Activated CD4-positive, CD25-positive, alpha-beta regulatory T cell treated with anti-CD3 and anti-CD28 coated beads, Interleukin-2, amount 50 U/mL, for 24 hours (primary cell): ENCODE measurements at places on chromosomes 4 and X.

DNA sequence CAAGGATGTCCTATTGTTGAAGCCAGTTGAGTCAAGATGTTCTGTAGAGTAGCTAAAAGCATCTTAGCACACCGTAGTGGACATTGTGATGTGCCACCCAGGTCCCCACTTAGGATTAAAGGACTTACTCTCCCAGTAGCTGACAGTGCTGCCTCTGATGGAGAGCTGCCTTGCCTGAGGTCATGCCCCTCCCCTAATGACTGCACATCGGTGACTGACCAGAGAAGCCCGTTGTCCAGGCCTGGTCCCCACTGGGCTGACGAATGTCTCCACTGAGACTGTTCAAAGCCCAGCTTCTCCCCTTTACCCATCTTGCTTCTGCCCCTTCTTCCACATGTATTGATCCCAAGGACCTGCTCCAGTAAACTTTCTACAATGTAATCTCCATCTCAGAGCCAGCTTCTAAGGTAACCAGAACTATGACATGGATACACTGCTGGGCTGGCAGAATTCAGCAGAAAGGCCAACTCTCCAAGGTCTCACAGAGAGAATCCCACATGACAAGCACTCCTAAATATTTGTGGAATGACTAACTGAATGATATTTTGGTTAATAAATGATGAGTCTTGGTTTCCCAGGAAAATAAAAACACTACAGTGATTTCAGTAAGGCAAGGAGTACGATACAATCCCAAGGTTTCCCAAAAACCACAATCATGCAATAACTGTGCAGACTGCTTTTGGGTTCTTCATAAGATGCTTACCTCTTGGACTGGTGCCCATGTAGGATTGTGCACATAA, 82.4 kb upstream of the TMEM150C start:
- no peak for ATAC-seq

DNA sequence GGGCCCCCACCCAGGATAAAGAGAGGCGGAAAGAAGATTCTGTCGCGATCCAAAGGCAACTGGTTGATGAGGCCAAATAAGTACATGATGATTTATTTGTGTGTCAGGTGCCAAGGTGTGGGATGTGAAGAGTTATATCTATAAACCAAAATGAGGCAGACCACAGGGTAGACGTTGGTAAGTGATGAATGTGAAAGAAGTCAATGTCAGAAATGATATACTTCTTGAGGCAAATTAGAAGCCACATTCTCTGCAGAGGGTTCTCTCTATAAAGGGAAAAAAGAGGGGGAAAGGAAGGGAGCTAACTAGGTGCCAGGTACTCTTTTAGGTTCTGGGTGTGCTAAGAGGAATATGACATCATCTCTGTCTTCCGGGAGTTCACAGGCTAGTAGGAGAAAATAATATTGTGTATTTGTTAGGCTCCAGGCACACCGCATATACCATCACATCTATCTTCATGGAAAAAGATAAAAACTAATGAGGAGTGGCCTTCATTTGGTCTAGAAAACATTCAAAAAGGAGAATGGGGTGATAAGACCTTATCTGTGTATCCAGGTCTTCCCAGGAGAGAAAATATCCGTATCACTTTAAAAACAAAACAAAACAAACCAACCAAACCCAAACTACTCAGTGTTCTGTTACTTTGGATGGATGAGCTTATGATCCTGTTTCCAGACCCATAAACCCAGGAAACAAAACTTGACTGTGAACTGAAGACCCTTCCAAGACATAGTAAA, 4.8 kb upstream of the SH2D1A start:
- no peak for ATAC-seq

DNA sequence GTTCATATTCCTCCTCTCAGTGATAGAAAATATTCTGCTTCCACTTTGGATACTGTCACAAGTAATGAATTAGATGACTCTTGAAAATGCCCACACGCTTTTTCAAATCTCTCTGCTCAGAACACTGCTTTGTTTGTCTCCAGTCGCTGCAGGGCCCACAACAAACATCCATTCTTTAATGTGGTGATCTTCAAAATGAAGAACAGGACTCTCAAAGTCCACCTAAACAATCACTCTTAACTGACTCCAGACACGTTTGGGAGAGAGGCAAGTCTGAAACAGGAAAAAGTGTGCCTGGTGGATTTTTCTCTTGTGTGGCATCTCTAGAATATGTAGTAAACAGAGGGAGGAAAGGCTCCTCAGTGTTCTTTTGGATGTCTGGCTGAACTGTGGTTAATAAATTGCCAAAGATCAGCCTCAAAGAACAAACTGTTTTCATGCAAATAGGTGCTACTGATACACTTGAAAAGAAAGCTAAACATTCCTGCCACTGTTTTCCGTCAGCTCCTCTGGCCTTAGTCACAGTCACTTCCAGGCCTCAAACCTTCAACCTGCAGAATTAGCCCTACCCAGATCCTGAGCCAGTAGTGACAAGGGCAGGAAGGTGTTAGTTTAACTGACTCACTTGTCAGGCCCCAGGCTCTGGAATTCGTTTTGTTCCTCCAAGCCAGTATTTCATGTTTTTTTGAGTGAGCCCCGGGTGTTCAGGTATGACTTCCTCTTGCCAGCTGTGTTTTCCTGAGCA, 259.6 kb upstream of the GPC4 start:
- no peak for ATAC-seq

GRCh38 chrX:12378706-12379105, 240.4 kb downstream of the FRMPD4 start:
- no peak for ATAC-seq

DNA sequence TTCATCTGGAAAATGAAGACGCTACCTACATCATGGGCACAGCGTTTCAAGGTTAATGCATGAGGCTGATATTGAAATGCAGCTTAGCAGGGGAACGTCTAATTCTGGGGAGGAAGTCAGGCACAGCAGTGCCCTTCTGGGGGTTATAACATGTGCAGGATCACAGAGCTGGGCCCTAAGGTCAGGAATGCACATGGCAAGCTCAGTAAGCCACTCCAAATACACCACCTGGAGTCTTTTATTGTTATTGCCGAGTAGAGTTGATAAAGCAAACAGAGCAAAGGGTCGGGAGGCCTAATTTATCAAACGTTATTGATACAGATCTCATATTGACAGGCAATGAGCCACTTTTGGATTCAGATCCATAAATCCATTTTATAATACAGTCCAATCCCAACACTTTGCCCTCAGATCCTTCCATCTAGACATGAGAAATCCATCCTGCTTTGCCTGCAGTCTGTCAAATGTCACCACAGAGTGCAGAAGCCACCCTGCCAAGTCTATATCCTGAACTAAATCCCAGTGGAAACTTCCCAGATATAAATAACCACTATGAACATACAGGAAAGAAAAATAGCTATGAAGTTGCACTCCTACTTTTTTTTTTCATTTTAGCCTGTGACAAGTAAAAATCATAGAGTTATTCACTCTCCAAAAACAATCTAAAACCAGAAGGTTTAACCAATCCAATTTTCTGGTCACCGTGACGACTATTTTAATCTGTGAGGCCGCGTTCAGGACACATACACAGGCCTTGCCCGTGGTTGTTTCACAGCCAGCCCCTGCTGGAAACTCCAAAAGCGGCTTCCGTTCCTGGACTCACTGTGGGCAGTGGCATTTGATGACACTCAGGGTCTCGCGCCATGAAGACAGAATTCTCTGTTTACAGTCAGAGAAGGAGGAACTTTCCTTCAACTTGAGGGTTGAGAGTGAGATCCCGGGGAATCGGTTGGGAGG, 335.4 kb downstream of the DHX15 start:
- no peak for ATAC-seq

DNA sequence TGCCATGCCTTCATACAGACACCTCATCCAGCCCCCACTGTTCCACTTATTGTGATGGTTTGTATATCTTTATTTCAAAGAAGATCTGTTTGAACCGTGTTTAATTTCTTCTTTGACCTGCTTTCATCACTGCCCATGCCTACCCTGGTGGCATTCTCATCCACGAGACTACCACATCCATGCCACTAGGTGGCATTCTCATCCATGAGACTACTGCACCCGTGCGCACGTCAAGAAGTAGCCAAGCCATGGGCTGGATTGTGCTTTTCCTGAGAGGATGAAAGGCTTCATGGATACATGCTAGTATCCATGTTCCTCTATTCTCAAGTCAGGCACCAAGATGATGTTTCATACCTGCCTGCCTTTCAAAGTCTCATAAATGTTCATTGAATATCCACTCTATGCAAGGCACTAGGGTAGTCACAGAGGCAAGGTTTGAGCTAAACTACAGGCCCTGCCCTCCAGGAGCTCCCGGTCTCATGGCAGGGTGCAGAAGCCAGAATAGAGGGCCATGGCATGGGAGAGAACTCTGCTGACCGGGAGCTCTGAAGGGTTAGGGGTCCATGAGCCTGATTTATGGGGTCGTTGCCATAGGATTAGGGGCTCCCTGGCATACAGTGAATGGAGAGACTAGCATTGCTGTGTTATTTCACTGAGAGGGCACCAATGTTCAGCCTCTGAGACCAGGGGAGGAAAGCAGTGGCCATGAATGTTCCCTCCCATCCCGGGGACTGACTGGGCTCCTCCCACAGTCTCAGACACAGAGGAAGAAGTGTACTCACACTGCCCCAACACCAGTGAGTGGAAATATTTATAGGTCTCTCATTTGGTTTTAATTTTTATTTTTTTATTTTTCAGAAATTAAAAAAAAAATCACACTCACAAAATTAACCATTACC, 24.8 kb upstream of the EOLA2 start:
- no peak for ATAC-seq

DNA sequence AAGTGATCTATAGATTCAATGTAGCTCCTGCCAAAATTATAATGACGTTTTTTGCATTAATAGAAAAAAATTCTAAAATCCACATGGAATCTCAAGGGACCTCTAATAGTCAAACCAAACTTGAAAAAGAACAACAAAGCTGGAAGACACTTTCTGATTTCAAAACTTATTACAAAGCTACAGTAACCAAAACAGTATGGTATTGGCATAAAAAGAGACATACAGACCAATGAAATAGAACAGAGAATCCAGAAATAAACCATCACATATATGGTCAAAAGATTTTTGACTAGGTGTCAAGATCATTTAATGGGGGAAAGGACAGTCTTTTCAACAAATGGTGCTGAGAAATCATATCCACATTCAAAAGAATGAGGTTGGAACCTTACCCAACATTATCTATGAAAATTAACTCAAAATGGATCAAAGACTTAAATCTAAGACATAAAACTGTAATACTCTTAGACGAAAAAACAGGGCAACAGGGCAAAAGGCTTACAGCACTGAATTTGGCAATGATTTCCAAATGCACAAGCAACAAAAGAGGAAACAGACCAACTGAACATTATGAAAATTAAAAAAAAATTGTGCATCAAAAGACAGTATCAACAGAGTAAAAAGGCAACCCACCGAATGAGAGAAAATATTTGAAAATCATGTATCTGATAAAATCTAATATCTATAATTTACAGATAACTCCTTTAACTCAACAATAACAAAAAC, 3.9 kb downstream of the FBXO8 start:
- no peak for ATAC-seq

- ATAC-seq: no peak
These were observed 79.9 kb downstream of the TRAPPC11 start for GRCh38 chr4:183738961-183739360.

DNA sequence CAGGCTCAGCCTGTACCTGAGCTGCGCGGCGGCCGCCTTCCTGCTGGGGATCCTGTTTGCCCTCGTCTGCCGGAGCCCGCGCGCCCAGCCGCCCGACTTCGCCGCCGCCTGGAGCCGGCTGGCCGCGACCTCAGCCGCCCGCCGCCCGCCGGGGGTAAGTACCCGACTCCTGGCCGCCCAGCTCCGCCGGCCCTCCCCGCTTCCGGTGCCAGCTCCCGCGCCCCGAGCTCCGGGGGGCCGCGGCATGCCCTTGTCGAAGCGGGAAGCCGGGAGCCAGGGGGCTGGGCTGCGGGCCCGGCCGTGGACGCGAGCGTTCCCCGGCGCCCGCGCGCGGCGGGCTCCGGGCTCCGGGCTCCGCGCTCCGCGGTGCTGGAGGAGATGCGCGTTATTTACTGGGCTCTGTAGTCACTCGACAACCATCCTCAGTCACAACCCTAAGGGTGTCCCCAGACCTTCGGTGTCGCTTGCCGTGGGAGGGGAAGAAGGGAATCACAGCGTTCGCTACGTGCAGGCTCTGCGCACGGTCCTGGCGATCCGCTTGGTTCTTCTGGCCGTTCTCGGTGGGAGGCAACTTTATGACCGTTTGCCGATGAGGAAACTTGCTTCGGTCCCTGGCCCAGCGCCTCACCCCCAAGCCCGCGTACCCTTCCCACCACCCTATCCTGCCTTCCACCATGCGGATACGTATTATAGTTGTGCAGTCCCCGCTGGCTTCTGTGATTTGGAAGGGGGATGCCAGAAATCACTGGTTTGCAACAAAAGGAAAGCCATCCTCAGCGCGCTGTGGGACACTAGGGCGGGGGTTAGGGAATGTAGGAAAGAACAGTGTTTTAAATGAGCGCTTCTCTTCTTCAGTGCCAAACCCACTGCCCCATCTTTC, 944 bp downstream of the SNX25 start:
- peak; percentile 27 for ATAC-seq

DNA sequence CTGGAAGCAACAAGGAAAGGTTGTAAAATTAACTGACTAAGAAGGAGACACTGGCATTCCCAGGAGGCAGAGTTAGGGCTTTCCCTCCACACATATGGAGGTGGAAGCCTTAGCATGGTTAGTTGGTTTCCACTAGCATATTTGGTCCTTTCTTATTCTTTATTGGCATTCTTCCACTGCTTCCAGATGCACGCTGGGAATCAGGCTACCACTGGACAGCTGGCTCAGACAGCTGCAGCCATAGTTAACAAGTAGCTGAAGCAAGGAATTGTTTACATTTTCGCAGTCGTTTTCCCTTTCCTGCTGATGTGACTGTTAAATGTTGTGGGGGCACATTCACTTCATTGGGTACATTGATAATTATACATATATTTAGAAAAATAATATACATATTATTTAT, 169.2 kb downstream of the GRIA2 start:
- ATAC-seq: no peak

- no peak for ATAC-seq
These were observed 379.7 kb downstream of the TLL1 start for GRCh38 chr4:166252487-166253402.

DNA sequence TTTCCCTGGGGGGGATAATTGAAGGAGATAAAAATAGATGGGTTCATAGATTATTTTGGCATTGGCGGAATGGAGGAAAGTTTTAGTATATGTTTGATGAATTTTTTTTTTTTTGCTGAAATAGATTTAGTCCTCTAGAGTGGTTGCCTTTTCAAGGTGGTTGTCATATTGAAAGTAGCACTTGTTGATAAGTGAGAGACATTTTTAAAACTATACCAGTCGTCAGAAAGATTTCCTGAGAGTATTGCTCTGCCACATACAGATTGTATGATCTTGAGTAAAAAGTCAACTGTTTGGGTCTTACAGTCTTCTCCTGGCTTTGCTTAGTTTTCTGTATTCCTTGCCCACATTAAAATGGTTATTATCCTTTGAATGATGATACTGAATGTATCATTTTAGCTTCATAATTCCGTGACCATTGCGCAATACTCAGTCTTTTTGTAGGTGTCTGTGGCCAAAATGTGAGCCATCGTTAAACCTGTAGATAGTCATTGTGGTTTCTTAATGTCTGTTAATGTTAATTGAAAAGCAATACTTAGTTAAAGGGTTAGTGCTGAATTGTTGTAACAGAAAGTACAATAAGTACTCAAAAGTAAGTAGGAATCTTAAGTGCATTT, 7.1 kb downstream of the SMARCAD1 start:
- peak; percentile 57 for ATAC-seq

GRCh38 chr4:33189169-33189568, 2469.0 kb downstream of the PCDH7 start:
- ATAC-seq: no peak

GRCh38 chrX:22516893-22517292, 244.2 kb downstream of the CBLL2 start:
- ATAC-seq: no peak
